ENCODE measurements at places on chromosomes 5 and 9.
A peak's percentile ranks its signal among the peaks of the same experiment; 100 is the strongest.

DNA sequence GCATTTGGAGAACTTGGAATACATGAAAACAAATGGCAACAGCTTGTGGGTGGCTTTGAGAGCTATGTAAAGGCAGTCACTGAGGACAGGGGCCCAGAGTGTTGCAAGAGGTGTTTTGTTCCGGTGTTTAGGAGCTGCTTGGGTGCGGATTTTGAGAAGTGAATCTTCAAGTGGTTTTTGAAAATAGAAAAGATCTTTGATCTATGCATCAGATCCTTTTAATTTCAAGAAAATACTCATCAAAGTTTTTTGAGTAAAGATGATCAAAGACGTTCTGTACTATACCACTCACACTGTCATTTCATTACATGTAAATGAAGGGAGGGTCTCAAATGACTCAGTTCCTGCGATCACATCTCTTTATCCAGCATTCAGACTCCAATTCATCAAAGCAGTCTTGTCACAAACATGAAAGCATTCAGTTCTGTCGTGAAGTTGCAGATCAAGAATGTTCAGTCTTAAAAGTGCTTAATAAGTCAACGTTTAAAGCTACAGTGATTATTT lies 112.5 kb downstream of the WDR41 start:
- DNase-seq: no peak

DNA sequence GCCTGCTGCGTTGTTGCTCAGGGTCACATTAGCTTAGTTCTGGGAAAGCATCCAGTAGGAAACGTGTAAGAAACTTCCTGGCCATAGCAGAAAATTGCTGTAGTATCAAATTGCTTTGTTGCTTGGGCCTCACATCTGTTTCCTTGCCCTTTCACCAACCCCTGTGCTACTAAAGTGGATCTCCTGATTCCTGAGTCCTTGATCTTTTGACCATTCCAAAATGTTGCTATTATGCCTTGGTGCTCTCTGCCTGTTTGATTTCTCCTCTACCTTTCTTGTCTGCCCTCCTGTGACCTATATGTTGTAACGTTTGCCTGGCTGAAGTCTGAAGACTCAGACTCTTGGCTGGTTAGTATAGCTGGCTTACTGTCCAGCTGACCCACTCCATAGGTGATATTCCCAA lies 350.5 kb downstream of the ADGRV1 start:
- no peak for DNase-seq

GRCh38 chr9:22169243-22169642 lies 160.1 kb upstream of the CDKN2B start:
- DNase-seq: no peak

- DNase-seq: no peak
Measured at GRCh38 chr9:23005156-23005555, 558.5 kb downstream of the DMRTA1 start.

- DNase-seq: no peak
Measured at GRCh38 chr5:167150661-167151060, 1140.8 kb upstream of the WWC1 start.

DNA sequence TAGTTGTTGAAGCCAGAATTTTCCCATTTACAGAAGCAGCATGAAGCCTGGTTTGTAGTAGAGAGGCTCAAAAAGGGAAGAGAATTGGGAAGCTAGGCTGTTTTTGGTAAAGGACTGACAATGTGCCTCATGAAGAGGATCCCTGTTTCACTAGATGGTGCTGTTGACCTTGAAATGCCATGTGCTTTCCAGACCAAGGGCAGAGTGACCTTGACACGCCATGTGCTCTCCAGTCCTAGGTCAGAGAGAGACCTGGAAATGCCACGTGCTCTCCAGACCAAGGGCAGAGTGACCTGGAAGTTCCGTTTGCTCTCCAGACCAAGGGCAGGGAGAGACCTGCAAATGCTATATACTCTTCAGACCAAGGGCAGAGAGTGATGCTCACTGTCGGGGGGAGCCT lies 32.0 kb downstream of the UNC13B start:
- DNase-seq: no peak

- peak; percentile 1 for DNase-seq
Measured at GRCh38 chr5:128674837-128675446, 136.9 kb upstream of the FBN2 start.

GRCh38 chr9:72089451-72090130 lies 29.2 kb upstream of the C9orf57 start:
- no peak for DNase-seq

- DNase-seq: no peak
Measured at GRCh38 chr5:112203229-112203628, 215.8 kb downstream of the EPB41L4A start.

GRCh38 chr5:64690104-64690416 lies 243 bp upstream of the SHISAL2B start:
- DNase-seq: no peak

GRCh38 chr9:95124582-95125367 lies 192.7 kb downstream of the FANCC start:
- DNase-seq: no peak

DNA sequence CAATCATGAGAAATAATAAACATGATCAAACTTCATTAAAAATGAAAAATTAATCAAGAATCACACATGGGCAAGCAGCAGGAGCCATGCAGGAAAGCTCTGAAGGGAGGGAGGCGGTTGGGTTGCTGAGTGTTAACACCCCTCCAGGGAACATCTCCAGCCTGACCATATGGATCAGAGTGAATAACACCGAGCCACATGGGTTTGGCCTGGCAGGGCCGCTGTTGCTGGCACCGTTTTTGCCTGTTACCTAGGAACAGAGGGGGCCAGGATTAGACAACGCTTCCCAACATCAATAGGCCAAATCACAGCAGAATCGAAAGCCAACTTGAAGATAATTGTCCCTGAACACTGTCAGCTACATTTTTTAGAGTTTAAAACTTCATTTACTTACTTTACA lies 160.2 kb downstream of the DENND1A start:
- no peak for DNase-seq

DNA sequence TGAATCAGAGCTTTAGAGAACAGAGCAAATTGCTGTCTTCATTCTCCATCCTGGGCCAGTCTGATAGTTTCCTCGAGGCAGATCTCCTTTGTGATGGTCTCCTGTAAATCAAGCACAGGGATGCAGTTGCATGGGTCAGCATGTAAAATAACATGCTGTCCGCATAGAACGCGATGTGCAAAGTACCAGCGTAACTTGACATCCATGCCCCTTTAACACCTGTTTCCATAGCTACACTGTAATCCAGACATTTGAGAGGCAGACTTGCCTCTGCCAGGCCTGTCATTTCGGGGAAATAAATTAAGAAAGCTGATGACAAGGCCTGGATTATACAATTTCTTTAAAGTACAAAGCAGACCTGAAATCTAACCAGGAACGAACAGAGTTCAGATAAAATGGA lies 413.5 kb downstream of the TLE4 start:
- no peak for DNase-seq

DNA sequence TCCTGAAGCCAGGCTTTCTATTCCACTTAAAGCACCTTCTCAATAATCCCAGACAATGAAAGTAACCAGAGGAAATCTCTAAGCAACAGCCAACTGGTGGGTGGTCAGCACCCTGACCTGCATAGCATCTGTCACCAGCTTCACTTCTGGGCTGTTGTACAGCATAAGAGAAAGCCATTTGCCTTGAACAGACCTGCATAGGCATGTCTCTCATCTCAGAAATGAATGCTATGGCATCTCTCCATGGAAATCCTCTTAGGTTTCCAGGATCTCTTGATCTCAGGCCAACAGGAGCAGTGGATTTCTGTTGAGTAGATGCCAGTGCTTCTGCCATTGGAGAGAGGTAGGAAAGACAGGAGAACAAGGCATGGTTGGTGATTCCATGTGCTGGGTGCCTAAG lies 213.6 kb downstream of the GRIA1 start:
- DNase-seq: no peak

- no peak for DNase-seq
Measured at GRCh38 chr5:151720215-151720614, 33.5 kb upstream of the SPARC start.

- no peak for DNase-seq
Measured at GRCh38 chr9:121445986-121446385, 53.7 kb downstream of the GGTA1 start.

DNA sequence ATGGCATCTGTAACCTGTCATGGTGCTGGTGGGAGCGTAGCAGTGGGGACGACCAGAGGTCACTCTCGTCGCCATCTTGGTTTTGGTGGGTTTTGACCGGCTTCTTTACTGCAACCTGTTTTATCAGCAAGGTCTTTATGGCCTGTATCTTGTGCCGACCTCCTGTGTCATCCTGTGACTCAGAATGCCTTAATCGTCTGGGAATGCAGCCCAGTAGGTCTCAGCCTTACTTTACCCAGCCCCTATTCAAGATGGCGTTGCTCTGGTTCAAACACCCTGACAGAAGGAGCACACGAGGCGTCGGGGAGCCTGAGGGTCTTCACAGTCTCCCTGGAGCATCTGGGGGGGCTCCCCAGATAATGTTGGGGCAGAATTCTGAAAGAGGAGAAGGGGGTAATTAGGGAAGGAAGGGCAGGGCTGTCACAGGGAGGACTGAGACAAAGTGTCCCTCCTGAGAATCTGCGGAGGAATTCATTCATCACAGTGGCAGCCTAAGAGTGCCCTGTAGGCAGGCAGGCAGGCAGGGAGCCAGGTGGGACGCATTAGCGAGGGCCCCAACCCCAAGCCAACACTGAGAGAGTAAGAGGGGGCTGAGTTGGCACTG lies 21.3 kb upstream of the NCS1 start:
- DNase-seq: no peak

DNA sequence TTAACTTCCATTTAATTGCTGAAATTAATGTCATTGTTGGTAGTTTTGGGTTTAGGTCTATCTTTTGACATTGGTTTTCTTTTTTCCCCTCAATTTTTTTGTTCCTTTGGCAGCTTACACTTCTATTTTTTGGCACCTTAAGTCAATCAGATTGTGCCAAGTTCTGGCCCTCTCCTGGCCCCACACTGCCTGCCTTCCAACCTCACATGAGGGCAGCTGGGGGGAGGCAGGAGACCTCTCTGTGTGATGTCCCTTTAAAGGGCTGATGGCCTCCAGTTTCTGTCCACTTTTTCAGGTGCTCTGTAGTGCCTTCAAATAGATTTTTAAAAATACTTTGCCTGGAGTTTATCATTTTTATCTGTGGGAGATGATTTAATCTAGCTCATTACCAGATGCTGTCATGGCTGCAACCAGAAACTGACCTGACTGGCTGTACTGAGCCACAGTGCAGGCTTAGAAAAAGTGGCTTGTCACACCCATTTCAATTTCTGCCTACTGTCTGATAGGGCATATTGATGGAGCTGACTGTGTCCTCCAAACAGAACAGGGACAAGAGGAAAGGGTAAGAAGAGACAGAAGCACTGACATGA lies 196.6 kb downstream of the FANCC start:
- no peak for DNase-seq

- DNase-seq: no peak
Measured at GRCh38 chr5:74328221-74328630, 312.3 kb downstream of the ENC1 start.

- DNase-seq: no peak
Measured at GRCh38 chr5:100855295-100855694, 47.8 kb downstream of the ST8SIA4 start.

DNA sequence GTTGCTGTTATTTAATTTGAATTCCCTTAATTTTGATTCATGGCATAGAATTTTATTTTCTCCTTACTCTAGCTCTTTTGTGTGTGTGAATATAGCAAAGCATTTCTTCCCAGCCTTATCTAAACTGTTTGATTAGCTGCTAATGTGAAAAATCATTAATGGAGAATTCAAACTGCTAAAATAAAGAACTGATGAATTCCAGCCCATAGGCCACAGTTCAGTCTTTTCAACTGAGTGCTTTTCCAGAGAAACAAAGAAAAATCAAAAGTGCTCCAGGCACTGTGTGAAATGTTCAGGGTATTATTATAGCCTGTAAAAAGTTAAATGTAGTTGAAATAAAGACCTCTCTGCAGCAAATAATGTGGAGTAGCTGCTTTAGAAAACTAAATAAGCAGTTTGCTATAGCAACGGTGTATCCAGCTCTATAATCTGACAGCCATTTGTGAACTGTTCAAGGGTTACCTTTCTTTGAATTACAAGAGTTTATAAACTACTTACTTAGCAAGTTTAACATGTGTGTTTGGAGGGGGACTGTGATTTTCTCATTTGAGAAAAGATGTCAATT lies 123.8 kb downstream of the GIN1 start:
- no peak for DNase-seq

GRCh38 chr5:62460578-62460983 lies 48.0 kb downstream of the IPO11 start:
- no peak for DNase-seq

DNA sequence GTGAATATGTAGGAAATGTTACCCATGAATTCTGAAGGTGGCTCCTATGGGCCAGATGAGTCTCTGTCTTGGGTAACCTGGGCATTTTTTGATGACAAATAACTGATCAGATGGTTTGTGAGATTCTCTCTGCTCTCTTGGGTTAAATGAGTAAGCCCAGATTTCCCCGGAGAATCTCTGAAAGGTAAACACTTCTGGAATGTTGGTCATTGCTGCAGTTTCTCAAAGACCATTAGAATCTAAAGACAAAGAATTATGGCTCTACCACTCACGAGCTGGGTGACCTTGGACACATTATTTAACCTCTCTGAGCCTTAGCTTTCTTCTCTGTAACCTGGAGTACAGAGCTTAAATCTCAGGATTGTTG lies 191.2 kb downstream of the DAB2IP start:
- DNase-seq: no peak

GRCh38 chr9:86749161-86749893 lies 198.0 kb downstream of the GAS1 start:
- no peak for DNase-seq

GRCh38 chr5:170860818-170861666 lies 776 bp upstream of the RANBP17 start:
- DNase-seq: no peak

DNA sequence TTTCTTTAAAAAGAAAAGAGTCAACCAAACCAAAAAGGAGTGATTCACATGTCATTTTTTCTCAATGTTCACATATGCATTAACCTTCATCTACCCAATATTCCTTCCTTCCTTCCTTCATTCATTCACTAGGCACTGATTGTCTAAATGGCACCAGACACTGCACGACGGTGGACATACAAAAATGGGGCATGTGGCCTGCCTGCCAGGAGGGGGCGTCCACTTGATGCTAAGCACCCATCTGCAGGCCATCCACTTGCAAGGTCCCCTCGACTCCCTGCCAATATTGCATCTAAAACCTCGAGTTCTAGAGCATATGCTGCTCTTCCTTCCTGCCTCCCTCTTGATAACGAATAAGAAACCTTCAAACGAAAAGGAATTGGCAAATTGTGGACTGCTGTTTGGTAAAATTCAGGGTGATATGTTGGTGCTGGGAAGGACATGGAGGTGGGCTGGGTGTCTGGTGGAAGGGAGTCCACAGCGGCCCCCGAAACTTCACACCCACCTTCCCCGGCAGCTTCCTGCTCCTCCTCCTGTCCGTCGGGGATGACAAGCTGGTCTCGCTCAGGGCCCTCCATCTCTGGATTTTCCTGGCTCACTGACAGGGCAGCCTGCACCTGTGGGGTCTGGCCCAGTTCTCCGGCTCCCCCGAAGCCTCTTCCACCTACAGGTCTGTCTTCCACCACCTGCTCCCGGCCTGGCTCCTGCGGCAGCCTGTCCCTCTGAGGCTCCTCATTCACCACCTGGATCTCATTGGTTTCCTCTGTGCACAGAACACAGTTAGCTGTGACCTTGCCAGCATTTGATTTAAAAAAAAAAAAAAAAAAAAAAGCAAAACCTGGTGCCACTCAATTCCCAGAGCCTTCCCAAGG lies 64.3 kb downstream of the GOLM1 start:
- DNase-seq: no peak

GRCh38 chr9:981491-981898 lies 5.0 kb downstream of the DMRT3 start:
- DNase-seq: no peak
